ENCODE measurements at places on chromosomes 11 and 22.

DNA sequence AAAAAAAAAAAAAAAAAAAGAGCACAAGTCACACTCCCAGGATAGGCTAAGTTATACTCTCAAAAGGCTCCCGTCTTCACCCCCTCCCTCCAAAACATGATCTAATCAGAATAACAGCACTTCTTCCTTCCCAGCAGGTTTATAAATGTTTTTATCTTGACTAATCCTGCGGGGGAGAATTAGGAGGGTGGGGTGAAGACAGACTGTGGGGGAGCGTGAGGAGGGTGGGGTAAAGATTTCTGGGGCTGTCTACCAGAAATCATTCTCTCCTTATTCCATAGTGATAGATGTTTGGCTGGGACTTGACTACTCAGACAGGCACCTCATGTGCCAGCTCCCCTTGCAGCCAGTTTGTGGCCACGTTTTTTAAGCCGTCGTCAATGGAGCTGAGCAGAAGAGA, 17.0 kb downstream of the KCNE3 start:
- DNase-seq = no peak

DNA sequence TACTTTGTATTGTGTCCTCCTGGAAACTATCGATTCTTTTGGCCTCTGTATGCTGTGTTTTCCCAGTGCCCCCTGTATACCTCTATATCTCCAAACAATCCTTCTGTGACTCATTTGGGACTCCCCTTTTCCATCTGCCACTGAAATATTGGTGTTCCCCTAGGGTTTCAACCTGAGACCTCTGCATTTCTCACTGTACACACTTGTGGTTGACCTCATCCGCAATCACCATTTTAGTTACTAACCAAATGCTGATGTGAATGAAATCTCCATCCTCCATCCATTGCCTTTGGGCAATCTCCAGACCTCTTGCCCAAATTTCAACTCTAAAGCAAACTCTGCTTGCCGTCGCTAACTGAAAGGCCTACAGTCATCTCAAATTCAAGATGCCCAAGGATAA, 190.6 kb upstream of the PLET1 start:
- no peak for DNase-seq

GRCh38 chr11:134258577-134258976, 5.2 kb downstream of the ACAD8 start:
- no peak for DNase-seq

GRCh38 chr11:6353367-6353987, 33.2 kb upstream of the CAVIN3 start:
- DNase-seq = peak; percentile 15

DNA sequence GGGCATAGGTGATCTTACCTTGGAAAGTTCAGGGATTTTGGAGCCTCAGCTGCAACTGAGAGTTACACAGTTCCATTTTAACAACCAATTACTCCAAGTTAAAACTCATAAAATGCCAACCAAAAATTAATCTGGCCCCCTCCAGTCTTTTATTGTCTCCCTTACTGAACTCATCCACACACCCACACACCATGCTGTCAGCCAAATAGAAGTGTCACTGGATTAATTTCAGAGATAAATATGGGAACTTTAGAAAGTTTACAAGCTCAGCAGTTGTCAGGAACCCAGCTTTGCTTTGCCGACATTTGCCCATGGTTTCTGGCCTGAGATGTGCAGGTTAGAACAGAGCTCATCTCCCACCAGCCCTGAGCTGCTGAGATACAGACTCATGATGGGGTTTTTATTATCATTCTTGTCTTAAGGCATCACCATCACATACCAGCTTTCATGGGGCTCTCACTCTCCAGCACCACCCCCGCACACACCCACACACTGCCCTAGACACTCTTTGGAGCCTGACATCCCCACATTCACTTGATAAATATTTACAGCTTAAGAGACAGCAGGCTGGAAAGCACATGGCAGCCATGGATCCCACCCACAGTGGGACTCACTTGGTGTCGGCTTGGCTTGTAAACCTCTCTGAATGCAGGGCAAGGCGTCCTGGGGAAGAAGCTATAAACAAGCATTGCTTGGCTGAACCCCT, 23.7 kb upstream of the CTR9 start:
- DNase-seq = no peak

DNA sequence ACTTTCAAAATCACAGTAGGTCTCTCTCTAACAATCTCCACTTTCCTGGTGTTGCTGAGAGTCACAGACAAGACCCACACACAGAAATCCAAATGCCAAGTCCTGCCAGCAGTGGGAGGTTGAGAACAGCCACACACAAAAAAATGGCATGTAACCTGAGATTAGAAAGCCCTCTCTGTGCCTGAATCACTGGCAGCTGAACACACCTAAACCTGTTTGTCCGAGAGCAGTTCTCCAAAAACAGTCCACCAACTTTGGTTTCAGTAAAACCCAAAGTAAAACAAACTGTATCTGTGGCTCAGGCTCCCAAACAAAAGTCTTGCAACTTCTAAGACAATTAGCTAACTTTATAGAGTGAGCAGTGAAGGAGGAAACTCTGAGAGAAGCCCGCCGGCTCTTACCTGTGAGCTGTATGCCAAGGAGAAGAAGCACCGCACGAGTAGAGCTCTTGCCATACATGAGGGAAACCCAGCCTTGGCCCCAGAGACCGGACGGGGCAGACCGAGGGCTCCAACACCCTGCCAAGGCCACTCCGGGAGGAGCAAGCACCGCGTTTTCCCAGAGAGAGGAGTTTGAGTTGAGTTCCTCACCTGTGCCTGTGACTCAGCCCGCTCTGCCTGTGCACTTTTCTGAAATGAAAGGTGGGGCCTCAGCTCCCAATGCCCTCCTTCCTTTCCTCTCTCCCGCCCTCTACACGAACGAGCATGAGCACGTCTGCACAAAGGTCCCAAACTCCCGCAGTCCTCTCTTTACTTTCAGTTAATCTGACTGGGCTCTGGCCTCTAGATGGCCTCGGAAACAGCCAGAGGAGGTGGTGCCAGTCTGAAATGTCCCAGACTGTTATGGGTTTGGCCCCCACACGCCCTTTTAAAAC, at the start of gene MPZL2:
Gene MPZL2, minus strand, starts transcription at position 603 of the 874 bp plus-strand sequence. Its CDS starts 144 bp downstream, at position 459.
- no peak for DNase-seq

- no peak for DNase-seq
Observed at GRCh38 chr11:35343033-35343598, 76.2 kb downstream of the SLC1A2 start.

GRCh38 chr22:42700355-42700754, 20.3 kb downstream of the A4GALT start:
- no peak for DNase-seq

DNA sequence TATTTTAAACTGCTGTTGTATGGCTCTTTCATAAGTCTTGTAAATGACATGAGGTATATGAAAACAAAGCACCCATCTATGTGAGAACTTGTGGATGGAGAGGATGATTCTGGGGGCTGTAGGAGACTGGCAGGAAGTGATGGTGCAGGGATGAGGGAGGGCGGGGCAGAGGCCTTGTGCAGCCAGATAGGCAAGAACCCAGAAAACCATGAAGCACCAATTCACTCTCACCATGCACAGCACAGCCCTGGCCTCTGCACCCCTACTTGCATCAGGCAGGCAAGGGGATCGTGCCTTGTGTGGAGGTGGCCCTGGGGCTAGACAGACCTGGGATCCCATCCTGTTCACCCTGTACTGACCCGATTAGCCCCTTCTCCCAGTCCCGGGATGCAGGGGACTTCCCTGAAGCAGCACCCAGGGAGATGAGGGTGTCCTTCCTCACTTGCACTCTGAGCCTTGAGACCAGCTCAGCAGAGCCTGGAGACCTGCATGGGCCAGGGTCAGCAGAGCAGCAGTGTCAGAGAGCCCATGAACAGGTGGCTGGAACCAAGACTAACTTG, 85.5 kb downstream of the MORC2 start:
- DNase-seq = no peak

- DNase-seq = no peak
Observed at GRCh38 chr11:122686111-122686510, 30.6 kb downstream of the UBASH3B start.

- no peak for DNase-seq
Observed at GRCh38 chr22:18156878-18157713, 7.1 kb downstream of the USP18 start.

- no peak for DNase-seq
Observed at GRCh38 chr11:68044898-68045351, 6.1 kb downstream of the TCIRG1 start.

DNA sequence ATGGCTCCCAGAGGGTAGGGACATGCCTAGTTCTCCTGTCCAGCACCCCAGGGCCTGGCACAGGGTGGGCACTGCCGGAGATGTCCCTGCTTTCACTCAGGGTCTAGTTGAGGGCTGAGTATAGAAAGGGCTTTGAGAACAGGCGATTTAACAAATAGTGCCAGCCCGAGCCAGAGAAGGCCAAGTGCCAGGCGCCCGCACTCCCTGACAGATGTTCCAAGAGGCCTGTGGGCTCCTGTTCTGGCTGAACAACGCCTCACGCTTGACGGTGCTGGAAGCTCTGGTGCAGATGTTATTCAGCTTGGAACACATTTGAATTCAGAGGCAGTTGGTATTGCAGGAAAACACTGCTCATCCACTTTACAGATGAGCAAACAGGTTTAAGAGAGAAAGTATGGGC, 46.5 kb downstream of the NFAM1 start:
- DNase-seq = no peak

DNA sequence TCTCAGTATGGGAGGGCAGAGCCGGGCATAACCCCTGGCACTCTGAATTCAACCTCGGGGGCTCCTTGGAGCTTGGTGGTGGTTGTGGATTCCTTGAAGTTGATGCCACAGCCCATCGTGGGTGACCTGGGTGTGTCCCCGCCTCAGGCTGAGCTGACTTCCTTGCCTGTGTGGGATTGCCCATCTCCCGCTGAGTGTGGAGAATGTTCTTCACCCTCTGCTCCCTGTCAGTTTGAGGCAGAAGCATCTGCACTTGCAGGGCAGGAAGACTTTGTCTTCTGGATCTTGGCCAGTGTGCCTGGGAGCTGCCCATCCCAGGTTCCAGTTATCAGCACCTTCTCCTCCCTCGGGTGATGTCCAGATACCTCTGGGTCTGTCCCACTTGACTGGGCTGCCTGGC, 25.3 kb downstream of the CD82 start:
- no peak for DNase-seq

DNA sequence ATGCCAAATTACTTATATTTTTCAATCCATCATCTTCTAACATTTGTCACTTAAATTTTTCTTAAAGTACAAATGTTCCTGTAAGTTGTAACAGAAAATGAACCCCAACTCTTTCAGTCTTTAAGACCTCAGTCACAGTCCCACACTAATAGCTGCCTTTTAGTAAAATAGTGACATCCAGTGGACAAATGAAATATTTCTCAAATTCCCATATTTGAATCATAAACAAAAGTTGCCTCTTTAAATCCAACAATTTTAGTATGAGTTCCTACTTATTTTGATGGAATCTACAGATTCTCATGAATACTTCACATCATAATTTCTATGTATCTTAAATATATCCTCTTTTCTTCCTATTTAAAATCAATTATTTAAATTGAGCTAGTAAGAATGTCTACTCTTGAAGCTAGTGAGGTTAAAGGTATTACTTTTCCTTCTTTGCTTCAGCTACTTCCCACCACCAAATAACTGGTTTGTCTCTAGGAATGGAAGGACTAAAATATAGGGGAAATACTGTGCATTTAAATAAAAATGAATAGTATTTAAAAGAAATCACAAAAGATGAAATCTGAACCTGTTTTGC, 9.2 kb downstream of the LIN7C start:
- no peak for DNase-seq

DNA sequence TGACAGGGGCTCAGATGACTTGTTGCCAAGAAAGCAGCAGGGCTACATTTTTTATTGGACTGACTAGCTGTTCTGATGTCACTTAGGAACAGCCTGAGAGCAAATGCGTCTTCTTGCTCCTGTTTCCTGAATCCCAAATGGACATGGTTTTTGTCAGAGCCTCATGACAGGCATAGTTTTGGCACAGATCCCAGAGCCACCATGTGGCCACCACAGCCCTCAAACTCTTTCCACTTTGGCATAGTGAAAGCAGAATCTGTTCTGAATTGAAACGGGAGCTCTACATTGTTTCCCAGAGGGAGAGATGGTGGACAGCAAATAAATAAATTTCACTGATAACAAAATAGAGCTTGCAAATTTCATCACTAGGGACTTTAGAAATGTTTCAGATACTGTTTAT, 222.2 kb downstream of the C11orf87 start:
- no peak for DNase-seq

DNA sequence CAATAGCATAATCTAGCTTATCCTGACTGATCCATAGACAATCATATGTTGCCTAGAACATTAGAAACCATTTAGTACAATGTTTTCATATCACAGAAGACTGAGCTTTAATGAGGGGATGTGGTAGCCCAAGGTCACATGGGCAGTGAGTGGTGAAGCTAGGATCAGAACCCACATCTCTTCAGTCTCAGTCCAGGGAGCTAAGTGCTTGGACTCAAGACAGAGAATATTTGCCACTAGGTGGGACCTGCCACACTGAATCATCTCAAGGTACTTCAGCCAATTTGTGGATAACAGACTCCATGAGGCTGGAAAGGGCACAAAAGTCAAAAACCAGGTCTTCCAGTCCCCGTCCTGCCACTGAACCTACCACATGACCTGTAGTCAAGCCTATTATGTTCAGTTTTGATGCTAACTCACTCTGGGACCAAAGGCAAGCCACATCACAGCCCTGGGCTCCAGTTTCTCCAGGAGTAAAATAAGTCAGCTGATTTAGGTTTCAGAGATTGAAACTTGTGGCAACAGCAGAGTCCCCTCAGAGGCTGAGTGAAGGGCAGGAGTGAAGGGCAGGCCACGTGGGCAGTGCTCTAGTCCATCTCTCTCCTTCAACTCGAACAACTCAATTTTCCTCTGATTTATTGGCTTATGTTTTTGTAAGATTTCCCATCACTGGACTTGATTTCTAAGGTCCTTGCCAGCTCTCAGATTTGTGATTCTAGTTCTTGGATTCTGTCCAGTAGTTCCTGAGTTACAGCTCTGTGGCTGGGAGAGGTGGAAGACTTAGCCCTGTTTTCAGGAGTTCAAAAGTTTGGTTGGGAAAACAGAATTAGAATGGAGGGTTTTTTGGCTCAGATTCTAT, 84.6 kb upstream of the PHOX2A start:
- no peak for DNase-seq

DNA sequence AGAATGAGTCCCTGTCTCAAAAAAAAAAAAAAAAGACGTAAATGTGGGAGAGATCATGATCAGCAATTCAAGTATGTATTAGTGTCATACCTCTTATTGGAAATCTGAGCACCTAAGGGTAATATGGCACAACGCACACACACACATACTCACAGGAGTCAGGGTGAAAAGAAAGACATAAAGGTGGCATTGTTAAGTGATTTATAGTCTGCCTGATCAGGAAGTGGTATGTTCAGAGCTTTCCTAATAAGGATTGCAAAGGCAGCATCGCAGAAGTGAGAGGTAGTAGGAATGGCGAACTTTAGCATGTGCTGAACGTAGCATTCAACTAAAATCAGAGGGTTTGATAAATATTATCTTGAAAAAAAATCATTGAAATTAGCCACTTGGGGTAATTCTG, 854.3 kb downstream of the METTL15 start:
- no peak for DNase-seq
